EH (cell line): ENCODE measurements at places on chromosomes 1 and 21.

DNA sequence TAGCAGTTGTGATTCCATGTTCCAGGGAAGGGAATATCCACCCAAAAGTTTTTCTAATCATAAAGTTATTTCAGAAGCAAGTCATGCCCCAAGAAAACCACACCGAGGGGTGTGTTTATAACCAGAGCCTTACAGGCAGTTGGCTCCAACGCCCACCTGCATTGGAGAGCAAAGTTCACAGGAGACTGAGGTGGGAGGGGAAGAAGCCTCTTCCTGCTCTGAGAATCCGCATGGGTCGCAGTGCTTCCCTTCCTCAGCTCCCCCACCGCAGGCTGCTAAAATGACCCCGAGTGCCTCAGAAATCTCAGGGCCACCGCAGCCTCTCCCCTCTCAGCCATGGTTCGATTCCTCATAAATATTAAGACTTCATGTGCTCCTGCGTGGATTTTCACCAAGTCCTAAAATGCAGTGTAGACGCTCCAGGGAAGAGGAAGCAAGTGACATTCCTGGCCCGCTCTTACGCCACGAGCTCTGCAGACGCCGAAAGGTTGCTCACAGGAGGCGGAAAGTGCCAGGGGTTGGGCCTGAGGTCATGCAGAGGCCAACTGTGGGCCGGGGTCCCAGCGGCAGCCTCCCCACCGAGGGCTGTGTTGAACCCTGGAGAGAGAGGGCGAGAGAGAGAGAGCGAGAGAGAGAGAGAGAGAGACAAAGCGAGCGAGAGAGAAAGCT is 13.4 kb upstream of the SPSB1 start:
- no peak for DNase-seq

GRCh38 chr1:92029241-92029922 is 403 bp upstream of the EPHX4 start:
- no peak for DNase-seq

DNA sequence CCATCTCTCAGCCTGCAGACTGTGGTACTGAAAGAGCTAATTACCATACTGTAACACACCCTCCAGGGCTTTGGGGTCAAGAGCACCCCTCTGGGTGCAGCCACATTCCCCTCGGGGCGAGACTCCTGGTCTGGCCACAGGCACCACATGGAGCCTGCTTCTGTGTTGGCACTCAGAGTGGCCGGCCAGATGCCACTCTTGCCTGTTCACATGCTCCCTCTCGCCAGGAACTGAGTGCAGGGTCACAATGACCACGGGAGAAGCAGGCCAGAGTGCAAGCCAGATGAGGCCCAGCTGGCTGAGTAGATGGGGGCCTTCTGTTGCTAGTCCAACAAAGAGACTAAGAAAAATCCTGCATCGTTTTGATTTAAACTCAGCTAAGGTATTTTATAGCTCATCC is 864.0 kb downstream of the KCNT2 start:
- no peak for DNase-seq

DNA sequence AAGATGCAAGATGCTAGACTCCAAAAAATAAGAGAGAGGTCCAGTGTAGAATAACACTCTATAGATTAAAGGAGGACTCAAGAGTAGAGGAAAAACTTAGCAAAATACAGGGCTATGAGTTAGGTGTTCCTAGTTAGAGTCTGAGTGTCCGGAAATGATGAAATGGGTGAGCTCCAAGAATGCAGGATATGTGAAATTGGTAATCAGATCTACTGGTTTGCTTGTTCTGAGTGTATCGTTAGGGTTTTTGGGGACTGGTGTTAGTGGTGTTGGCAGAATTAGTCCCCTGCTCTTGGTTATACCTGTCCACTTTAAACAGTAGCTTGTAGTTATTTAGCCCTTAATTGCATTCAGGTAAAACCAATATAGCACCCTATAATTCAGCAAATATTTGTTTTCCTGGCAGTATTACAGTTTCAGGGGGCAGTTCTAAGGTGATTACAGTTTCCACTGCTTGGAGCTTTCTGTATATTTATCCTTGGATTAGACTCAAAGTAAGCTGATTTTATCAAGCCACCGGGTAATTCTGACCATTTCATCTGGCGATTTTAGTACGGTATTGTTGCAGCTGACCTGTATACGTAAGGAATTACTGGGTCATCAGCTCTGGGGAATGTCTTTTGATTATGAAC is 332.7 kb downstream of the CHRM3 start:
- no peak for DNase-seq

- DNase-seq = peak; percentile 100
These were observed 13.4 kb downstream of the PLEKHO1 start for GRCh38 chr1:150162862-150163706.

- no peak for DNase-seq
These were observed 5.4 kb downstream of the HECTD3 start for GRCh38 chr1:45005761-45006160.
